ENCODE measurements at places on chromosomes 7 and 10.
A peak's percentile ranks its signal among the peaks of the same experiment; 100 is the strongest.

GRCh38 chr10:129809841-129810240, 154.2 kb downstream of the EBF3 start:
- no peak for DNase-seq

- no peak for DNase-seq
Observed at GRCh38 chr10:14371581-14371980, 40.9 kb upstream of the FRMD4A start.

- DNase-seq, result no peak
Observed at GRCh38 chr10:76329891-76330575, 898.6 kb downstream of the LRMDA start.

- DNase-seq, result no peak
Observed at GRCh38 chr7:120014925-120015465, 258.0 kb upstream of the KCND2 start.

GRCh38 chr10:31698181-31698830, 230.3 kb downstream of the ARHGAP12 start:
- no peak for DNase-seq

DNA sequence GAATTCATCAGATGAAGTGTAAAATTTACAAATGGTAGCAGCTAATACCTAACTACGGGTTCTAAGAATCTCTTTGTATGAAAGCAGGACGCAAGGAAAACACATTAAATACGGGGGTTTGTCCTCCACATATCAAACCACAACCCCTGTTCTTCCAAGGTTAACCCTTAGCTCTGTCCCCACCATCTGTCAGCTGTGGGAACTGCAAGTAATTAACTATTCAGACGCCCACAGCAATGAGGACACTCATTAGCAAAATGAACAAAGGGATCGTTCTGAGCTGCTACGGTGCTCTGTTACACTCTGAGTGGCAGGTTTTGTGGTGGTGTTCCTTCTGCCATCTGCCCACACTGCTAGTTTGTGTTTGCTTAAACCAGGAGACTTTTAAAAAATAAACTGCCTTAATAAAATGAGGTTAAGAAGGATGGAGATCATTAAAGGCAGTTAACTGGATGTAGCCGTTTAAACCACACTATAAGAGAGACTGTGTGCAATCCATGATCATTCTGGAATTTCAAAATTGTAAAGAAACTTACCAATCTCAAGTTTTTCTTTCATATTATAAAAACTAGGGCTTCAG, 51.4 kb downstream of the C10orf67 start:
- DNase-seq, result peak; percentile 14

DNA sequence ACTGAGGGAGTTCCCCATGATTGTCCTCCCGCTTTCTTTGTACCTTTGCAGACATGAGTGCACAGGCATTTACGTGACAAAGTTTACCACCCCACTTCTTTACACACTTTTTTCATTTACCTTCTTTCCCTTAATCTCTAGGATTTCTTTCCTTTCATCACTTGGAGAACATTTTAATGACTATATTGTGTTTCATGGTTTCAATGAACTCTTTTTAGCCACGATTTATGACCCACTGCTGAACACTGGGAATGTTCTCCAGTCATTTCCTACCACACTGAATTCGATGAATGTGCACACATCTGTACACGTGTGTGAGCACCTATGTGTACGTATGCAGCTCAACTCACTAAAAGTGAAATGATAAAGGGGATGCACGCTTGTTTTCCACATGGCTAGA, 371.7 kb upstream of the IGFBP3 start:
- no peak for DNase-seq

GRCh38 chr7:87028636-87029035, 30.8 kb downstream of the ELAPOR2 start:
- DNase-seq, result no peak

DNA sequence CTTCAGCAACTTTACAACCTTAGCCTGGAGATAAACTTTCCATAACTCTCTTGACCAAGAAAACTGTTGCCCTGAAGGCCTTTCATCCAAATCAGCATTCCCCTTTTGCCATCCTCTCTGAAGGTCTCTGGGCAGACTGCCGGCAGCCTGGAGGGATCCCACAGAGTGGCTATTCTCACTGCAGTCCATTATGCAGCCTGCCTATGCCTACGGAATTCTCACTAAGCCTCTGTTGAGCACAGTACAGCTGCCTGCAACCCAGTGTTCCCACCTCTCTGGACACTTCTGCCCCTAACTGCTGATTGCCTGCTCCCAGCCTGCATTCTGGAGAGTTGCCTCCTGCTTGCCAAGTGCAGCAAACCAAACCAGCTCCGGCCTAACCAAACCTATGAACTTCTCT, 548.9 kb upstream of the STEAP1 start:
- no peak for DNase-seq

GRCh38 chr10:71094712-71095390, 117.5 kb upstream of the UNC5B start:
- DNase-seq, result no peak

DNA sequence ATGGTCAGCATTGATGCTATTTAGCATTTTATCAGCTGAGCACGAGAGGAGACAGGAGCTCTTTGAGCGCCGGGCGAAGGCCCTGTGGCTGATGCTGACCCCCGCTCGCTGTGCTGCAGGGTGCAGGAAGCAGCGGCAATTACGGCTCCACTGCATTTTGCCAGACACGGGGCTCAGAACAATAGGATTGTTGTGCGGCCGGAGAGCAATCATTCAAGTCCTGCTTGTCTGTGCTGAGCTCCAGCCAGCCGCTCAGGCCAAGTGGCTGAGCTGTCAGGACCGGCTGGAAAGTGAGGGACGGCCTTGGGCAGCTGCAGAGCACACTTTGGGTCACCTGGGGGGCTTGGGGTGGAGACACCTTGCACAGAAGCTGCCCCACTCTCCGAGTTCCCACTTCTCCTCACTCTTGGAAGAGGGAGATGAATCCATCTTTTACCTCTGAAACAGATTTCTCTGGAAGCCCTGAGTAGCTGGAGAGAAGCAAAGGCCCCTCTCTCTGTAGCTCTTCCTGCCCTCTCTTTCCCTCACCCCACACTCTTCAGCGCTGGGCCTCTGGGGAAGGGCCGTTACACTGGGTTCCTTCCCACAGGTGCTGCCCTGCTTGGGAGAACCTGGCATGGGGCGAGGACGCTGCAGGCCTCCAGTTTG, 17.3 kb upstream of the ADARB2 start:
- DNase-seq, result peak; percentile 16

- no peak for DNase-seq
Observed at GRCh38 chr10:71971311-71971731, 7.1 kb downstream of the CHST3 start.

- no peak for DNase-seq
Observed at GRCh38 chr7:118644346-118644745, 419.8 kb downstream of the ANKRD7 start.

GRCh38 chr10:94366382-94366781, 3.6 kb upstream of the NOC3L start:
- DNase-seq, result no peak

DNA sequence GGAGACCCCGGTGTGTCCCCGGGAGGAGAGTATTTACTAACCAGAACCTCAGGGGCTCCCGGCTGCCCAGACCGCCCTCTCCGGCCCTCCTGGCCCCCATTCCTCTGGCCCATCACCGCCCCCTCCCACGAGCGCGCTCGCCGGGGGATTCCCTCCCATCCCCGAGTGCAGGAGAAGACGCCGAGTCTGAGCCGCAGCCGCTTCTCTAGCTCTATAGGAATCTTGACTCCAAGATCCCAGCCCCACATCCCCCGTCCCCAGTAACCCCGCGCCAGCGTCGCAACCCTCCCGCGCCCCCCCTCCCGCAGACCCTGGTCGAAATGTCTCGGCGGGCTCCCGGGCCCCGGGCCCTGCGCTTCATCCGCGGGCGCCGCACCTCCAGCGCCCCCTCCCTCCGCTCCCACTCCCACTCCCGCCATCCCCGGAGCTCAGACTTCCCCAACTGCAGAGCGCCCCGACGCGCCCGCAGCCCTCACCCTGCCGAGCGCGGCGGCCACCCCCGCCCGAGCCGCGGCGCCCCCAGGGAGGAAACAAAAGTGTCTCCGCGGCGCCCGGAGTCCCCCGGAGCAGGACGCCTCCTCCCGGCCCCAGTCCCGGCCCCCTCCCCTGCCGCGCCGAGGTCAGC, 541 bp downstream of the ELMO1 start:
- DNase-seq, result no peak

DNA sequence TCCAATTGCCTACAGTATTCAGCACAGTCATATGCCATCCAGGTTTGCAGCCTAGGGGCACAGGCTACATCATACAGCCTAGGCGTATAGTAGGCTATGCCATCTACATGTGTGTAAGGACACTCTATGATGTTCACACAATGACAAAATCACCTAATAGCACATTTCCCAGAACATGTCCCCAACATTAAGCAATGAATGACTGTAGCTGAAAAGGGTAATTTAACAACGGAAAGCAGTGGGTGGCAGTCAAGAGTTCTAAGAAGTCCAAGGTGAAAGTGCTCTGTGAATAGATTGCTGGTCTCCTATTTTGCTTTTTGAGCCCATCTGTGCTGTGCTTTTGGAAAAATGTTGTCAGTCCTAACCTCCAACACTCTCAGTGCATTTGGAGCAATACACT, 162.6 kb downstream of the KLF6 start:
- no peak for DNase-seq

DNA sequence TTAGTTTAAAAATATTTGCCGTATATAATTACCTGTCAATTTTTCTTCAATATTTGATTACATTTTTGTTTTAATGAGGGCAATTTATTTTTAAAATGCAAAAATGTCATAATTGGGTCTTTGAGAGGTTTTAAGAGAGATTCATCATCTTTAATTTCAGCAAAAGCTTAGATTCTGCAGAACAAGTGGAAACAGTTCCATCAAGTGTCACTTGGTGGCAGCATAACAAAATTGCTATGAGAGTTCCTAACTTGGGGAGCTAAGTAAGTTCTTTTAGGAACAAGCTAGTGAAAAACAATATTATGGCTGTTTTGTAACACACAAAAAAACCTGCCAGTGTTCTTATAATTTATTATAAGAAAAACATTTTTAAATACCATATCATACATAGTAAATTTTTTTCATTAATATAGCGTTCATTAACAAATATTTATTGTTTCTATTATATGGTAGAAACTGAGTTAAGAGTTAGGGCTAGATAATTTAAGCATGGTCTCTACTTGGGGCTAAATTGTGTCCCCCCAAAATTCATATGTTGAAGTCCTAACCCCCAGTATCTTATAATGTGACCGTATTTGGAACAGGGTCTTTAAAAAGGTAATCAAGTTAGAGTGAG, 155.2 kb downstream of the MAGI2 start:
- DNase-seq, result peak; percentile 48

GRCh38 chr7:7895754-7896153, 72.8 kb upstream of the GLCCI1 start:
- no peak for DNase-seq

GRCh38 chr7:30429156-30429530, 49.4 kb downstream of the NOD1 start:
- no peak for DNase-seq

GRCh38 chr10:60677531-60678129, 100.6 kb upstream of the CDK1 start:
- no peak for DNase-seq

DNA sequence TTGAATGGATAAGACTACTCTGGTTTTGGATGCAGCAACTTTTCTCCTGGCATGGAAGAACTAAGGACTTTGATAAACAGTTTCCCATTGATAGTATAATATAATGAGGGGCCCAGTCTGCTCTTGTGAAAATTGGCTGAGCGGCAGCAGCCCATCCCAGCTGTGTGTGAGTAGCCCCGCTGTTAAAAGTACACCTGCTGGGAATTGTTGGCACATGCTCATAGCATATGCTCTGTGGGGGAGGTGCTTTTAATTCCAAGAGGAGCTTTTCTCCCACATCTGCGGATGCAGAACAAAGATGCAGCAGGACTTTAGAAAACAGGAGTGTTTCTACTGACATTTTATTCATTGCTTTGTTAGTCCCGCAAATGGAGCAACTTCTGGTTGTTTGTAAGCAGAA, 19.0 kb downstream of the SRI start:
- DNase-seq, result no peak

DNA sequence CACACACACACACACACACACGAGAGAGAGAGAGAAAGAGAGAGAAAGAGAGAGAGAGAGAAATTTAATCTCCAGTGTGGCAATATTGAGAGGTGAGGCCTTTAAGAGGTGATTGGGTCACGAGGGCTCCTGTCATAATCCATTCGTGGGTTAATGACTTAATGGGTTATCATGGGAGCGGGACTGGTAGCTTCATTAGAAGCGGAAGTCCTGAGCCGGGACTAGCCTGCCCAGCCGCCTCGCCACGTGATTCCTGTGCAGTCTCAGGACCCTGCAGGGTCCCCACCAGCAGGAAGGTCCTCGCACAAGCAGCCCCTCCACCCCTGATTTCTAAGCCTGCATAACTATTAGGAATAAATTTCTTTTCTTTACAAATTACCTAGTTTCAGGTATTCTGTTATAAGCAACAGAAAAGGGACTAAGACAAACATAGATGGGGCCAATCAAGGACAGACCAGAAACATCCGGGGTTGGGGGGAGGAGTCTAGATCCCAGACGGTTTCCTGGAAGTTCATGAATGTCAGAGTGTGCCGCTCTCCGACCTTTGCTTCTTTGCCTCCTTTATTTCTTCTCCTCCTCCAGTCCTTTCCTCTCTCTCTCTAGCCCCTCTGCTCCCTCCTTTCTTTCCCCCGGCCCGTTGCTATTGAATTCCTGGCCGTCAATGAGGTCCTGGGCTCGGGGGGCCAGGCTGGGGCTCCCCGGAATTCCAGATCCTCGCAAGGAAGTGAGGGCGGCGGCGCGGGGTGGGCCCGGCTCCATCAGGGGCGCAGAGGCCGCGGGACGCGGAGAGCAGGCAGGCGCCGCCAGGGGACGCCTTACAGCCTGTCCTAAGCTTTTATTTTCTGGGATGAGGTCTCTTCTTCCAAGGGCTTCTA, 146.8 kb downstream of the CYP26A1 start:
- no peak for DNase-seq

DNA sequence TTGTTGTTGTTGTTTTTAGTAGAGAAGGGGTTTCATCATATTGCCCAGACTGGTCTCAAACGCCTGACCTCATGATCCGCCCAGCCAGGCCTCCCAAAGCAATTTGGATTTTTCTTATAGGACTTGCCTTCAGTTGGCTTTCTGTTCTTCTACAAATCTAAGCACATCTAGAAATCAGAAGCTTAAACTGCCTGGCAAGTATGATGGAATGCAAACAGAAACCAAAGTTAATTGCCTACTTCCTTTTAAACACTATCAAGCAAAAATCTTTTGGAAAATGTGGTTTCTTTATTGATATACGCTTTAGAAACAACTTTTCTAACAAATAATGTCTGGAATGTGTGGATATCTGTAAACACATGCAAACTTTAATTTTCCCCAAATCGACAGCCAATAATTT, 64.9 kb downstream of the USP6NL start:
- DNase-seq, result no peak

DNA sequence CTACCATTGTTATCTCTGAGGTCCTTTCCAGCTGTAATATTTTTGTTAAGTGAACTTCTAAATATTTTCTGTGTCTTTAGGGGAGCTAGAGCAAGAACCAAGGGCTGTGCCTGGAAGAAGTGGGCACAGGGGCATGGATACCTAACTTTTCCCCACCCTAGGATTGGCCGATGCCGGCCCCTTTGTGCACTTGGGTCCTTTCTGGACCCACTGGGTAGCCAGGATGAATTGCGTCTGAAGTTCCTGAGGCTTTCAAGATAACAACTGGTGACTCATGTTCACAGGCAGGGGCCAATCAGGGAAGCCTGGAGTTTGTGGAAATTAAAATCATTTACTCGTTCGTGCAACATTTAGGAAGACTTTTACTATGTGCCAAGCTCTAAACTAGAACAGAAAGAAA, 758 bp downstream of the DPCD start:
- peak; percentile 65 for DNase-seq

GRCh38 chr10:58820861-58821751, 308.4 kb downstream of the BICC1 start:
- peak; percentile 11 for DNase-seq
